ENCODE measurements at places on chromosomes 7 and 10. TPM values are rescaled to one million over a fixed set of nuclear protein-coding genes. Genes with fewer than 3 reads are reported as not detected.

DNA sequence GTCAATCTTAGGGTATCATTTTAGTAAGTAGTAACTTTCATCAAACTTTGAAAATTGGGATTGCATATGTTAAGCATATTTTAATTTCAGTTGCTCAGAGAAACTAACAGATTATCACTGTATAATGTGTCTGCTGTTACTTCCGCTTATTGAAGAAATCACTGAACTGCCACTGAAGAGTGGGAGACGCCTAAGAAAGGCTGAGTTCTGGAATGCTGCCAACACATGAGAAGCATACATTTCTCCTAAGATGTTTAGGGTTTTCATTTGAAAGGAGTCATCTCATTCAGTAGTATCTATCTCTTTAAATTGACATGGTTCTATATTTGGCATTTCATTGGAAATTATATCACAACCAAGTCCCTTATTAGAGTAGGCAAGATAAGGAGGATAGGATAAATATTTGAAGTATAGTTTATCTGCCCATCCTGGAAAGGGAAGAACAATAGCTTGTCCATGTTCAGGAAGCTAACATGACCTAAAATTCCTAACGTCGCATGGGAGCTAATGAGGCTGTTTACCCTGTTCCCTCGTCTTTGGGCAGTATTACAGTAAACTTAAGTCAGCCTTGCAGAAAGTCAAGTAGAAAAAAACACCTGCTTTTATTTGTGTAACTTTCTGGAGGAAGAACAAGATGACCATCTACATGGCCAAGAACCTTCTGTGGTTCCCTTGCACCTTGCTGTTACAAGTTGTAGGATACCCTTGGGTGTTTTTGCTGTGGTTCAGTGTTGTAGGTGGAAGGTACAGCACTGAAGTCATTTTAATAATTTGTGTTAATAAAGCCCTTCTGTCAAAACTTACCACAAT lies 67.3 kb downstream of the NHLRC2 start:
- no peak for DNase-seq
- no peak overlapping the region for H3K4me3 ChIP-seq
- H3K4me1 ChIP-seq = no peaks in the 10 kb centered on the region
- no peaks in the 10 kb centered on the region for H3K27me3 ChIP-seq

DNA sequence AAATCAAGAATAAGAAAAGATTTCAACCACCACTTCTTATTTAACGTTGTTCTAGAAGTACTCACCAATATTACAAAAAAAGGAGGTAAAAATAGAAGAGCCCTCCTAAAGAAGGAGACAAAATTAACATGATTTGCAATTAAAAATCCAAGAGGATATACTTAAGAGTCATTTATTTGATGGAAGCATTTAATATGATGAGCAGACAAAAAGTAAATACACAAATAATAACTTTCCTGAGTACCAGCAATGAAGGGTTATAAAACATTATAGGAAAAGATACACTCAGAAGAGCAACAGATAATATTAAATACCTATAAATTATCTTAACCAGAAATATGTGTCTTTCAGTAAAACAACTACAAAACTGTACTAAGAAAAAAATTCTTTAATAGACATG lies 106.9 kb upstream of the STK17A start:
- H3K4me1 ChIP-seq = peaks cover 6% of the 10 kb centered on the region
- no peak overlapping the region for H3K4me3 ChIP-seq
- H3K36me3 ChIP-seq = no peaks in the 10 kb centered on the region
- H3K27me3 ChIP-seq = no peaks in the 10 kb centered on the region

GRCh38 chr10:44385026-44385695 lies at the start of gene CXCL12:
Gene CXCL12, minus strand, starts transcription at chr10:44385097. Its CDS starts 92 bp downstream, at chr10:44385005.
- peaks cover 35% of the 10 kb centered on the region for H3K4me1 ChIP-seq
- H3K36me3 ChIP-seq = peaks cover 5% of the 10 kb centered on the region
- DNase-seq = no peak
- H3K27ac ChIP-seq = no peak within 1 kb of the TSS
- H3K4me3 ChIP-seq = peak within 1 kb of the TSS; percentile 85

DNA sequence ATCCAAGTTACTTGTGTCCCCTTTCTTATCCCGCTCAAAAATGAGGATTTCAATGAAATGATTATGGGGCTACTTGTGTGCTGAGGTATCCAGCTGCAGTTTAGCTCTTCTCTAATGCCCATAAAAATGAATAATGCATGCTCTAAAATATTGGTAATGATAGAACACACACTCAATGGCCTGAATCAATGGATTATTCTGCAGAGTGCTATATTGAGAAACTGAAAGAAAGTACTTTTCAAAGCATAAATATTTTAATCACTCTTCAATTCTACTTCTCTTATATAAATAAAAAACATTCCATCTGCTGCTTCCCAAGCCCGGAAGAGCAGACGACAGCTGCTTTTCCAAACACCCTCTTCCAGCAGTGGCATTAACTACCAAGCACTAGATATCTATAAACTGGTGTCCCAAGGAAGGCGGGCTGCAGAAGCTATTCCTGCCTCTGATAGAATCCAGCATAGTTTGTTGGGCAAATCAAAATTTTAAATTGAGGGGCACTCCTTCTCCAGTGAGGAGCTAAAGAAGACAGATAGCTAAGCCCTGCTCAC lies 284.9 kb upstream of the AOAH start:
- no peak for DNase-seq
- H3K27me3 ChIP-seq = no peaks in the 10 kb centered on the region
- no peaks in the 10 kb centered on the region for H3K4me1 ChIP-seq

DNA sequence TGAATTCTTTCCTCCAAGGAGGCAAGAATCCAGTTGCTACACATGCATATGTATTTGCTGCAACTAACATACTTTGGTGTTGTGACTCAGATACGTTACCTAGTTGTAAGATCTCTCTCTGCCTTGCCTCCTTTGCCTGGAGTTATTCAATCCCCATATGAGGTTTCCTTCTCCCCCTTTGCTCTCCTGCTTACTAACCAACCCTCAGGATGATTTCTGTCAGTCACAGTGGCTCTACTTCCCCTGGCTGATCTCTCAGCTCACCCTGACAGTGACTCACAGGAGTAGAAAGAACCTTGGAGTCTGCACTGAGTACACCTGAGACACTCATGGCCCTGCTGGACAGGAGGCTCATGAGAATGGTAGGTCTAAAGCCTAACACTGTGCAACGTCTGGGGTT lies 92.0 kb downstream of the TMEM106B start:
- no peaks in the 10 kb centered on the region for H3K27me3 ChIP-seq
- no peak for DNase-seq
- H3K36me3 ChIP-seq = no peaks in the 10 kb centered on the region
- peaks cover 7% of the 10 kb centered on the region for H3K4me1 ChIP-seq
- no peak overlapping the region for H3K4me3 ChIP-seq

- H3K4me3 ChIP-seq = no peak overlapping the region
- no peaks in the 10 kb centered on the region for H3K27me3 ChIP-seq
- H3K4me1 ChIP-seq = peaks cover 14% of the 10 kb centered on the region
- no peak overlapping the region for H3K27ac ChIP-seq
- DNase-seq = no peak
- H3K36me3 ChIP-seq = no peaks in the 10 kb centered on the region
Measured at GRCh38 chr10:128579901-128580300, 453.7 kb upstream of the MKI67 start.

DNA sequence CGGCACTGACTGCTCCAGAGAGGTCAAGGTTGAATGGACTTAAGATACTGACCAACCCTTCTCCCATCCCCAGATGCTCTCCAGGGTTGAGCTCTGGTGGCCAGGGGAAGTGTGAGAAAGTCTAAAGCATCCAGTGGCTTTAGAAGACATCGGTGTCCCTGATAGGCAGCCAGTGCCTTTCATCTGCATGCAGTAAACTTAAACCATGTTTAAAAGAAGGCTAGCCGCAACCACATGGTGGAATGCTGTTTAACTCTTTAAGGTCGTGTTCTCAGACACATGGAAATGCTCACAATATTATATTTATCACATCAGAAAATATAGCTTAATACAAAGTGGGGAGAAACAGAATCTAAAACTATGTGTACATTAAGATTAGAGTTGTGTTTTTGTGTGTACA lies 137.0 kb downstream of the CNNM2 start:
- no peaks in the 10 kb centered on the region for H3K27me3 ChIP-seq
- no peak overlapping the region for H3K27ac ChIP-seq
- H3K4me1 ChIP-seq = no peaks in the 10 kb centered on the region
- H3K36me3 ChIP-seq = no peaks in the 10 kb centered on the region
- H3K4me3 ChIP-seq = no peak overlapping the region
- DNase-seq = no peak

TAS2R41 gene
- 2.9 TPM for total RNA-seq

AKR1C8 gene
- total RNA-seq = not detected

All from GM23338 (cell line).